ENCODE measurements at places on chromosomes 2 and 18.

DNA sequence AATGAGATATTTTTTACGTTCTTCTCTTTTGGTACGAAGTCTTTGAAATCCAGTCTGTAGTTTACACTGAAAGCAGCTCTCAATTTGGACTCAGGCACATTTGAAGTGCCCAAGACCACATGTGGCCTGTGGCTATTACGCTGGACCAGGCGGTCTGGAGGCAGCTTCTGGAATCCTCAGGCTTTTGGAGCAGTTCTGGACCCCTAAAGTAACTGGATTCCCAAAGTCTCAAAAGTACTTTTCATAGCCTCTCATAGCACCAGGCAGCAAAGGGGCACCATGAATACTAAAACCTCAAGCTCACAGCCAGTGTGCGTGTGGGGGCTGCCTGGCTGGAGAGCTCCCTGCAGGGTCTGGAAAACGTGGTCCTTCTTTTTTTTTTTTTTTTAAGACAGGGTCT lies 119.0 kb downstream of the SMAD7 start:
- DNase-seq: no peak

DNA sequence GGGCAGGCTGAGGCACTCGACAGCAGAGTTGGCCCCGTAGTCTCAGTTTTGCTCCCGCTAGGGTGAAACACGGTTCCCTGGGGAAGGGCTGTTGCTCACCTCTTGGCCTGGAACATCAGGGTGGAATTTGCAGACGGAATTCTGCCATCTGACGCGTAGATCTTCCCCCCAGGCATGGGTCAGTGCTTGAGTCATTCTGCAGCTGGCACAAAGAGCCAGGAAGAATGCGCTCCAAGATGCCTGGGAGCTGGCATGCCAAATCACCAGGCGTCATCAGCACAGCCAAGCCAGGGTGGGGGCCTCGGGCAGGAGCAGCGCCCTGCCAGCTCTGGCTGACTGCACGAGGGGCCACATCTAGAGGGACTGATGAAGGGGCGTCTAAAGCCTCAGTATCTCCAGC lies 42.7 kb downstream of the ODC1 start:
- no peak for DNase-seq

- no peak for DNase-seq
Measured at GRCh38 chr2:197930570-197931278, 126.3 kb downstream of the PLCL1 start.

DNA sequence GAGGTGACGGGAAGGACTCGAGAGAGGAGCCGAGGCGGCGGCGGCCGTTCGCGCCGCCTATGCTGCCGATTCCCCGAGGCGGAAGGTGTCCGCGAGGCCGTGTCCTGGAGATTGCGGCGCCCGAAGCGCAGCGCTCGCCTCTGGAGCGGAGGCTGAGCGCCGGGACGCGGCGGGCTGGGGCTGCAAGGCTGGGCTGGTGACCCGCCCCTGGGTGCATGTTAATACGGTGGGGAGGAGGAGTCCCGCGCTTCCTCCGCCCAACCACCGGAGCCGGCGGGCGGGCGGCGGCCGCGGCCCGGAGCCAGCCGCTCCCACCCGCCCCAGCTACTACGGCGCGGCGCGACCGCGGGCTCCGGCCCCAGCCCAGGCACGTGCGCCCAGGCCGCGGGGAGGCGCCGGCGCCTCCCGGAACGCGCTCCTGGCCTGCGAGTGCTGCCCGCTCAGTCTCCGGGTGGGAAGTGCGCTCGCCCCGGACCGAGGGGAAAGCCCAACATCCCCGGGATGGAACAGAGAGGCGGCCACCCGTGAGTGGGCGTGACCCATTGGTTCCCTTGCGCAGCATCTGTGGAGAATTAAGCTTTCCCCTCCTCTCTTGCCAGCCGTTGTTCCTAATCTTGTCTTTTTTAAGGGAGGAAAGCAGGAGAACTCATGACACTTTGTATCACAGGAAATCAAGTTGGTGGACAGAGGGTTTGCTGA lies at the start of gene DLGAP1:
TSS of gene DLGAP1 (minus strand) at position 195 of the 699 bp plus-strand sequence.
- no peak for DNase-seq

GRCh38 chr2:16028644-16029043 lies 88.3 kb downstream of the MYCN start:
- DNase-seq: no peak

Data from stimulated activated CD4-positive, alpha-beta T cell treated with anti-CD3 and anti-CD28 coated beads, Interleukin-2, amount 100 ng/mL, for 24 hours (primary cell).